ENCODE measurements at places on chromosomes 5 and 9.

GRCh38 chr9:4102078-4102477 lies 197.8 kb downstream of the GLIS3 start:
- no peak for DNase-seq

GRCh38 chr5:29367176-29367833 lies 1826.2 kb upstream of the CDH6 start:
- no peak for DNase-seq

- DNase-seq, result no peak
Measured at GRCh38 chr5:75711151-75711550, 6.1 kb downstream of the POC5 start.

- DNase-seq, result no peak
Measured at GRCh38 chr5:124292322-124292855, 454.1 kb downstream of the ZNF608 start.

DNA sequence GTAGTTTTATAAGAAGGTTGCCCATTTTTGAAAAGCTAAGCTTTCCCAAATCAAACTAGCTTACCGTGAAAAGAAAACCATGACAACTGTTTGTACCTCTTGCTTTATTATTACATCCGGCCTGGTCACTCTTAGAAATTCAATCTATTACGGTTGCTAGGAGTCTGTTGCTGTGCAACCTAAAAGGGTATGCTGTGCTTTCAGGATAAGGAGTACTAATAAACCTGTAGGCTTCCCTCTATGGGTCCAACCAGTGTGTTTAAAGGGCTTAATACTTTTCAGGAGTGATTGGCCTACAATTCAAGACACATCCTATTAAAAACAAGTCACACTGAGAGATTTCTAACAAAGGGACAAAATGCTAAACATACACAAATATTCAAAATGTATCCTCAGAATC lies 27.1 kb downstream of the RFX3 start:
- no peak for DNase-seq

- DNase-seq, result no peak
Measured at GRCh38 chr5:110159202-110159601, 469.5 kb downstream of the MAN2A1 start.

DNA sequence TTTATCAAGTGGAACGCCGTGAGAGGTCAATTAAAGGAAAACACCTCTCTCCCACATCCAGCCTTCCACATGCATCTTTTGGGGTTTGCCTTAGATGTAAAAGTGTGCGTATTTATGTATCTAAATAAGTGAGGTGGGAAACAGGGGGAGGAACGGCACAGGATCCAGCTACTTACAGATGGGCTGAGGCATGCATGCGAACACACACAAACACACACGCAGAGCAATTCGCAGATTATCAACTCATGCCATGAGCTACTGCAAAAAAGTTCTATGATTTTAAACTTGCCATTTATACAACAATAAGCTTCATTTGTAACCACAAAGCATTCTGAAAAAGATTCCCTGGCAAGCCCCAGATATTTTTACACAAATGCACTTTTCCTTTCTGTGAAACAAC lies 242.1 kb downstream of the BNC2 start:
- DNase-seq, result no peak

GRCh38 chr9:27377811-27378456 lies 81.0 kb upstream of the EQTN start:
- no peak for DNase-seq

DNA sequence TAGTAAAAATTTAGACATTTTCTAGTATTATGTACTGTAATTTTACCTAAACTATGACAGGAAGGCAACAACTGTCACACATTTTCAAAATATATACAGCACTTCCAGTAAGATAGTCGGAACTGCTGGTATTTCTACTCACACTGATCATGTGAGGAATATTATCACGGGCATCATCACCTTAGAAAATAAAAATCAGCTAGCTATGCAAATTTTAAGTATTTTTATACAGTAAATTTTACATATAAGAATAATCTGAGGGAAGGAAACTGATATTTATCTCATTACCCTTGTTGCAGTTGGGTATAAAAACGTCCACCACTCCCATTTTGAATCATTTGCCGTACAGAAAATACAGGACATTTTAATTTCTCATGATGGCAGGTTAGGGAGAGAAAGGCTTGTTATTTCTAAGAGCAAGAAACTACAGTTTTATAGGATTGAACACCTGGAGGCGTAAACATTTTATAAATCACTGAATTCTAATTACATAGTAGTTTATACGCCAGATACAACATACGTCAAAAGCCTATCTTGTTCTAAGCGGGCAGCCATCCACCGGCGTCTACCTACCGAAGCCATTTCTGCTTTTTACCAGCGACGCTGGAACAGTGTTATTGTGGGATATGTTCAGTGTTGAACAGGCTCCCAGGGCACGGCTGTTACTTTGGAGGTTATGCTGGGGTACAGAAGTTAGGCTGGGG lies 729 bp upstream of the TNPO1 start:
- no peak for DNase-seq

DNA sequence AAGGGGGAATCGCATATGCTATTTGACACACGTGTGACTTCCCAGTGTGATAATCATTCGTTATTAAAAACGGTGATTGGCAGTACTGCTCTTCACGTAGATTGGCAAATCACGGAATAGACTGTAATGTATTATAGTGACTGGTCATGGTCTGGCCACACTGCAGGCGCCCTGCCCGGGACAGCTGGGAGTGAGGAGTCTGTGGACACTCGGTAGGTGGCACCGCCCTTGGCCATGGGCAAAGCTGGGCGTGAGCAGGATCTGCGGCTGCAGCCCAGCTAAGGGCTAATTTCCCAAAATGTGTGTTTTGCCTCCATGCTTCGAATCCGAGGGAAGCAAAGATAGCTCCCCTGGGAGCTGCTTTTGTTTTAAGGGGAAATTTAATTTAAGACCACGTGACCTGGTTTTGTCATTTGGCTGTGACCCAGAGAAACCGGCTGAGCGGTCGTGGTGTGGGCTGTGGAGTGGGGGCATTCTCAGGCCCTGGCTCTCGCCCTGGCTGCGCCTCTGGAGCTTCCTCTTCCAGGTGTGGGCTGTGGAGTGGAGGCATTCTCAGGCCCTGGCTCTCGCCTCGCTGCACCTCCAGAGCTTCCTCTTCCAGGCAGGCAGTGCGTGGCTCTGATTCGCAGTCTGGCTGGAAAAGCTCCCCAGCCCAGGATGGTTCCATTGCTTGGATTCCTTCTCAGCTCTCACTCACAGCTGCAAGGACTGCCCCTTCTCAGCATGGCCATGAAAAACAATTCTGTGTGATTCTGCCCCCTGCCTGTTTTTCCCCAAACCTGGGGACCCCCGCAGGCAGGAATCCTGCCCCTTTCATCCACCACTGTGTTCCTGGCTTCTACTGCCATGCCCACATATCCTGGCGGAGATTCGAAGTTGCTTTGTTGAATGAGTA lies 131.1 kb downstream of the OLFM1 start:
- no peak for DNase-seq

DNA sequence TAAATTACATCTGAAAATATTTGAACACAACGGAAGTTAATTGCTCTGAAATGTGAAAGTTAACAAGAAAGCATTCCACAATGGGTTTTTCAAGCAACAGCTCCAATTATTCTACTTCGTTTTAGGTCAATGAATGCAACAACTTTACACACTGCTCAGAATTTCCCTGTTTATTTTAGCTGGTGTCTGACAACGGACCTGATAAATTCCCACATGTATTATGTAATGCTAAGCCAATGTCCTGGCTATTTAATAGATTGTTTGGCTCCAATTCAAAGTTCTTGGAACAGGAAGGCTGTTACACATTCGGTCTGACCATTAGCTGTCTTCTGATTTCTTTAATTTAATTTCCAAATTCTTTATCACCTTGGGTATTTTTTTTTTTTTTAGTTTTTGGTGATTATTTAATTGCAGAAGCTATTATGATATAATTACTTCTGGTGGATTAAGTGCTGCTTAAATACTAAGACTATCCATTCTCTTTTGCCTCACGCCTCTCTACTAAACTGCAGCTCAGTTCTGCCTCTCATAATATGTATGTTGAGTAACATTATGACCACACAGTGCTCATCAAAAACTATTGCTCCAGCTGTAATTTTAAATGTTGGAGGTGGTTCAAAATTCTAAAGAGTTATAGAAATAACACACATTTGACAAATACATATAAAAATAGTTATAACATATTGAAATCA lies 57.9 kb downstream of the MEF2C start:
- DNase-seq, result no peak

- DNase-seq, result no peak
Measured at GRCh38 chr9:137448602-137448962, 7.4 kb upstream of the ENTPD8 start.

- no peak for DNase-seq
Measured at GRCh38 chr5:172886476-172886875, 52.4 kb downstream of the ERGIC1 start.

DNA sequence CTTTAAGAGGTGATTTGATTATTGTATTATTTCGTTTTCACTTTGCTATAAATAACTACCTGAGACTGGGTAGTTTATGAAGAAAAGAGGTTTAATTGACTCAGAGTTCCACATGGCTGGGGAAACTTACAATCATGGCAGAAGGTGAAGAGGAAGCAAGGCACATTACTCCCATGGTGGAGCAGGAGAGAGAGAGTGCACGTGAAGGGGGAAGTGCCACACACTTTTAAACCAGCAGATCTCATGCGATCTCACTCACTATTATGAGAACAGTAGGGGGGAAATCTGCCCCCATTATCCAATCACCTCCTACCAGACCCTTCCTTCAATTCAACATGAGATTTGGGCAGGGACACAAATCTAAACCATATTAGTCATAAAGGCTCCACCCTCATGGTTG lies 36.1 kb upstream of the NDFIP1 start:
- no peak for DNase-seq

- DNase-seq, result no peak
Measured at GRCh38 chr5:10192309-10192708, 57.4 kb downstream of the ATPSCKMT start.

GRCh38 chr5:14465116-14465515 lies 116.5 kb upstream of the OTULINL start:
- no peak for DNase-seq

DNA sequence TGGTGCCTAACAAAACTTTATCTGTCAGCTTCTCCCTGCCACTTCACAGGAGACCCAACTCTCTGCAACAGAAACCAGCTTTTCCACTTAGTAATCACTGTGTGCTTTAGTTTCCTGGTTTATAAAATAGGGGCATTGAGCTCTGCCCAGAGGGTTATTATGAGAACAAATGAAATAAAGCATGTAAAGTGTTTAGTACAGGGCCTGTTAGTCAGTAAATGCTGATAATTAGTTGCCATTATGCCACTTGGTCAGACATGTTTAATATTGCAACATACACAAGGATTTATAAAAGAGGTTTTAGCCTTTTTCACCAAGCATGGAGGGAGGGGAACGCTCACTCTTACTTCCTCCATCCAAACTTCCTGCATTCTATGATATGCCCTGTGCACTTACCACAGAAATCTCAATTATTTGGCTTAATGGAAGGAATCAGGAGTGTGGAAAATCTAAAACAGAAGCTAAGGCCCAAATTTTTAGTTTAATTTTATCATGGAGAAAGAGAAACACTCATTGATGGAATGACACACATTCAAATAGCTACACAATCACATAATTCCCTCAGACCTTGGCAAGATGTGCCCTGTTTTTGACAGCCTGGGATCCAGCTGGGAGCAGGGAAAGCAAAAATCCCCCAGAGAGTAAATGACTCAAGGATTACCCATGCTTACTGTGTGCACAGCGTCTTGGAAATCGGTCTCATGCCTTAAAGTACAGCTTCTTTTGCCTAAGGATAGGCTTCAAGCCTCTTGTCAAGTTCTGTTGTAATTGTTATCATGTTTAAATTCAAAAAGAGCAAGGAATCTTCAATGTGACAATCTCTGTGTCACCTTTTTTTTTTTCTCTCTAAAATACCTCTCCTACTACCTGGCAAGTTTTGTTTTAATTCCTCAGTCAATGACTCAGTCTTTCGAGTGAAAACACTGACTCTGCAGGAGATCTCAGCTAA lies 34.0 kb downstream of the ZNF474 start:
- no peak for DNase-seq

Data from activated effector memory CD4-positive, alpha-beta T cell treated with anti-CD3 and anti-CD28 coated beads, Interleukin-2, amount 50 U/mL, for 16 hours (primary cell).